ENCODE measurements at places on chromosomes 1 and 21.

GRCh38 chr1:12690156-12690555 is 25.8 kb upstream of the AADACL3 start:
- DNase-seq = no peak

DNA sequence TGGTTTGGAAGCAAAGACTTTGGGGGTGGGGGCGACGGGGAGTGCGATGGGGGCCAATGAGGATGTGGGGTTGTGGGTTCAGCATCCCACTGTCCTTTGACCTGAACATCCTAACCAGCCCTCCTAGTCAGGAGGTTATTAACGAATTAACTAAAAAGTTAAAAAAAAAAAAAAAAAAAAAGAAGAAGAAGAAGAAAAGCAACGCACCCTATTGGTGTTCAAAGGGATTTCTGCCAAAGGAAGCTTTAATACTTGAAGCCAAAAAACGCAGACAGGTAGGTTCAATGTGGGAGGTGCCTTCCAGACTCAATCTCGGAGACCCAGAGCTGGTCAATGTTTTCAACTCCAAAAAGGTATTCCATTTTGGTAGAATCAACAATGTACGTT is 2.2 kb downstream of the CLIC6 start:
- DNase-seq = no peak

- no peak for DNase-seq
These were observed 82.2 kb upstream of the DPT start for GRCh38 chr1:168811176-168811575.

DNA sequence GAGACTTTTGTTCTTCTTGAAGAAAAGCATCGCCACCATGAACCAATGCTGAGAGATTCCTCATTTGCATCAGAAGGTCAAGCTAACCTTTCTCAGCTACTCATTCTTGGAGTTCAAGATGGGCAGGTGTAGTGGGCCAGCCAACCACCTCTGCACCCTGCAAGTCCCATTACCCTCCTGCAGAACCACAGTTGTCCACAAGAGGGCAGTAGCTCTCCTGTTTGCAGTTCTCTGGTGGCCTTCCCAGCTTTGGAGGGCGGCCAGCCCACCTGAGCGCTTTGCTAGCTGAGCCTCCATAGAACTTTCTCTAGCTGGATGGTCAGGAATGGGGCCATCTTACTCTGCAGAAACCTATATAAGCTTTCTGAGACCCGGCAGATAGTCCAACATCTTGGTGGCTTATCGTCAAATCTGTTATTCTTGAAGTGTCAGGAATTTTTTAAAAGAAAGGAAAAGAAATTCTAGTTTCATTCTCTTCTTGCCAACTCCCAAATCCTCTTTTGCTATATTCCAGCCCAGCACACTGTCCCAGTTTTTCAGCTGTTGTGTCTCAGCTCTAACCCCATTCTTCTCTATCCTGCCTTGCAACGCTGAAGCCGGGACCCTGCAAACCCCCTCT is 11.0 kb upstream of the LMX1A start:
- peak; percentile 70 for DNase-seq

GRCh38 chr1:110019770-110020169 is 14.7 kb upstream of the STRIP1 start:
- DNase-seq = no peak

DNA sequence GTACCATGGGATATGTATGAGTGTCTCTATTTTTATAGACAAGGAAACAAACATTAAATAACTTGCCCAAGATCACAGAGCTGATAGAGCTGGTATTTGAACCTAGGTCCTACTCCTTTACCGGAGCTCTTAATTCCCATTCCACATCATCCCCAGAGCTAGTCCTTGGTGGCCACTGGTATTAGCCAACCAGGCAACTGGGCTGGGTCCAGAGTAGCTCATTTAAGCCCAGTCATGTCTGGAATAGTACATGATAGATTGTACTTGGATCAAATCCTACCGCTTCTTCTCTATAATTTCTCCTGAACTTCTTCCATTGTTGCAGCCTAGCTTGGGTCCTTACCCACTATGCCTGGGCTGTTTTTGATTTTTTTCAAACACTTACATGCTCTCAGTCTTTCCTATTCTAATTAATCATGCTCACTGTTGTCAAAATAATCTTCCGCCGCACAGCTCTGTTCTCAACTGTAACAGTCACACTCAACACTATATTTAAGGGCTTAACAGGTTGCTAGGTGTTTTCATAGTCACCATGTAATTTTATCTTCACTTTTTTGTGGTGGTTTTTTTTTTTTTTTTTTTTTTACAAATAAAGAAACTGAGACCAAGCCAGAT is 80.2 kb downstream of the COLGALT2 start:
- DNase-seq = no peak

- no peak for DNase-seq
These were observed 11.8 kb downstream of the DRAM2 start for GRCh38 chr1:111127923-111128643.

DNA sequence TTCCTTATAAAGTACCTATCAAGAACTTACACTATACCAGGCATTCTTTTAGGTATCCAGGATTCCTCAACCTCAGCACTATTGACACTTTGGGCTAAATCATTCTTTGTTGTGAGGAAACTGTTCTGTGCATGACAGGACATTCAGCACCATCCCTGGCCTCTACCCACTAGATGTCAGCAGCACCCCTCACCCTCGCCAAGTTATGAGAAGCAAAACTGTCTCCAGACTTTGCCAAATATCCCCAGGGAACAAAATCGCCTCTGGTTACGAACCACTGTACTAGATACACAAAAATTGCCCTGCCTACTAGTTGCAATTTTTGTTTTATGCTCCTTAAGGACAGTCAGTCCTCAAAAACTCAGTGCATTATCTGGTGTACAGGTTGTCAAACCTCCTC is 35.7 kb downstream of the PALMD start:
- no peak for DNase-seq

DNA sequence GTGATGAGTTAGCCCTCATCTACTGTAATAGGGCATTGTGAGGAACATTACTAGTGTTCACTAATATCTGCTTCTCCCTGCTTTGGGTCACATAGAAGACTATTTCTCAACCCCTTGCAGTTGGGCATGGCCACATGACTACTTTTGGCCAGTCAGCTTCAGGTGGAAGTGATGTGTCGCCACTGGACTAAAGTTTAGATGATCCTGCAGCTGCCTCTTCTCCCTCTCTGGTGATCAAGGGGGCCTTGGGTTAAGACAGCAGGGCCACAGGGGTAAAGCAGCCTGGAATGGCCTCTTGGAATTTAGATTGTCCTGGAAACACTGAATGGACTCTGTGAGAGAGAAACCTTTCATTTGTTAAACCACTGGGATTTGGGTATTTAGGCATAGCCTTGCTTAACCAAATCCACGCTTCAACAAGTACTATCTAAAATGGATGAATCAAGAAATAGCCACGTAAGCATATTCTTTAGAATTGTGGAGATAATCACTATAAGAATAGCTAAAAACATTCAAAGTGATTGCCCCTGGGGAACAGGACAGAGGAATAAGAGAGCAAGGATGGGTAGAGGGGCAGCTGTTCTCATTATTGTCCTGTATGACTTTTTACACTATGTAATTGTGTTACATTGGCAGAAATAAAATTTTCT is 41.2 kb downstream of the OPRD1 start:
- DNase-seq = no peak

- no peak for DNase-seq
These were observed 2.6 kb downstream of the IRF2BP2 start for GRCh38 chr1:234607109-234608024.

DNA sequence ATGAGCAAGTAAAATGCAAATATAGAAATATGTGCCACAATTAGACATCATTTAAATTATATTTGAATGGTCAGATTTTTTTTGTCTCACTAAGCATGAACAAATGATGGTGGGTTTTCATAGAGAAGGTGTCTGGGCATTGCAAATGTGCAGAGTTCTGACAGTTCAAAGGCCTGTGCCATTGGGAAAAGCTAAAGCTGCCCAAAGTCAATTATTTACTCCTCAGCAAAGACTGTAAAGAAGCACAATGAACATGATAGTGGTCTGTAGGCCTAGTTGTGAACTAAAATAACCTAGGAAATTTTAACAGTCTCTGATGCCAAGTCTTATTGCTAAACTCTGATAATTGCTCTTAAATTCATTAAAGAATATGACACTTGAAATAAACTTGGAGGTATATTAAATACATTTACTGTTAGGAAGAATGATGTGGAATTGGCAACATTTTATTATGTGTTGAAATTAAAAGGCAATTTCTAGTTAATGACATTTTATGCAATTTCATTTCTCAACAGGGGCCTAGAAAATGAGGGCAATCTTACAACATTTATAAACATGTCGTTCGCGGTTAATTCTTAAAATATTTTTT is 874.3 kb upstream of the ADAMTS5 start:
- DNase-seq = no peak

- no peak for DNase-seq
These were observed 120.5 kb upstream of the RUNX1 start for GRCh38 chr21:35169574-35169973.

- DNase-seq = no peak
These were observed 241.7 kb downstream of the USH2A start for GRCh38 chr1:216181590-216181989.

DNA sequence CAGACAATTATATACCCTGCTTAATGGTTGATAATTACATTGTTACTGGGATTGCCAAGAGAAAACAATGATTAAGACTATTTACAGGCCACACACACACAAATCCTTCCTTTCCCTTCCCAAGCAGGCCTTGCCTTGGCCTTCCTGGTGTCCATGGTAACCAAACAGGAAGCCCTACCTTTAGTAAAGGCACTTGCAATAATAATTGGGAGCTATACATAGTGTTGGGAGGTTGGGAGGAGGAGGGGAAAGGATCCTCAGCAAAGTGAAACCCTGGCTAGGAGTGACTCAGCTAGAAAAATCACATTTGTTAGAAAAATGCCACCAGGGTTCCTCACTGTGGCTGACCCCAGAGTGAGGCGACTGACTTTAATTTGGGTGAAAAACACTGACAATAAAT is 122.3 kb upstream of the ADAR start:
- DNase-seq = no peak

DNA sequence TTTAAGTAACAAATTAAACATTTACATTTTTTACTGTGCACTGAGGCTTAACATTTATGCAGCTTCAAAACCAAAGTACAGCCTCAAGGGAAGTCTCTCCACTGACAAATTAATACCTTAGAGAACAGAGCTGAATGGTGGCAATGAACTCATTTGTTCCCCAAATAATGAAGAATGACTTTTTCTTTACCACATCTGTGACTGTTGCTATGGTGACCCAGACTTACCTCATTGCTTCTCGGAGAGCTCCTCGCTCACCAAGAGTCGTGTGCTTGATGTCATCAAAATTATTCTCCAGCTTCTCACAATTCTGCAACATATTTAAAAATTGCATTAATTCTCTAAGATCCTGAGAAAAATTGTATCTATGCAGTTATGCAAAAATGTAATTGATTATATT is 92.9 kb downstream of the DPYD start:
- DNase-seq = no peak
